ENCODE measurements at places on chromosomes 2 and 18. TPM values are rescaled to one million over a fixed set of nuclear protein-coding genes. Genes with fewer than 3 reads are reported as not detected.
A peak's percentile ranks its signal among the peaks of the same experiment; 100 is the strongest.

The KCNIP3 gene
- 0.21 TPM for total RNA-seq

DNA sequence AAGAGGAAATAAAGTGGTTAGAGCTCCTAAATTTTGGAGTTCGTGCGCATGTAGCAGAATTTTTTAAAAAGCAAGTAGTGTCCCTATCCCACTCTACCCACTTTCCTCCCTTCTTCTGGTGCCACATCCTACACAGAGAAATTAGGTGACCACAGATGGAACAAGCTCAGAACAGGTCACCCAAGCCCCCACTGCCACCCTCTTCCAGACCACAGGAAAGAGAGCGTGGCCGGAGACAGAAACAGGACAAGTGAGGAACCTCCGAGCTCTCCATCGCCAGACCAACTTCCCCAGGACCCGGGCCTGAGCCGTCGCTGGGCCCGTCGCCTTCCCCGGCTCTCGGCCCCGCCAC is 433 bp downstream of the NPC1 start:
- H3K27ac ChIP-seq = peak overlapping the region; percentile 99
- no peak for DNase-seq
- peak overlapping the region; percentile 44 for H3K4me3 ChIP-seq
- no peaks in the 10 kb centered on the region for H3K36me3 ChIP-seq

GRCh38 chr18:60951091-60951490 is 382.1 kb upstream of the CDH20 start:
- H3K27me3 ChIP-seq = no peaks in the 10 kb centered on the region
- no peaks in the 10 kb centered on the region for H3K36me3 ChIP-seq
- no peak for DNase-seq

The ALPP gene
- not detected for total RNA-seq

DNA sequence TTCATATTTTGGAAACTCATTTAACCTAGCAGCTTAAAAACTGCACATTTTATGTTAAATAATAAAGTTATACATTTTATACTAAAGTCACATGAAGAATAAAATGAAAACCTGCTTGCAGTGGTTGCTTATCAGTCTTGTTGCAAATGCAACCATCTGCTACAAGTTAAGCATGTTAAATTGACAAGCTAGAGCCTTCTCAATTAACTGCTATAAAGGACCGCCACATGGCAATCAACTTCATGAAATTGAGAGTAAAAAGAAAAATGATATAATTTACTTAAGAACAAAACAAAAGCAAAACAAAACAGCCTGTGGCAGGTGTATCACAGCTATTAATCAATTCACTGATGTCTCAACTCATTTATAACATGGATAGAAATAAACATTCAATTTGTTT is 78.7 kb downstream of the RTTN start:
- DNase-seq = no peak
- H3K27ac ChIP-seq = no peak overlapping the region
- no peak overlapping the region for H3K4me3 ChIP-seq
- H3K27me3 ChIP-seq = no peaks in the 10 kb centered on the region
- no peaks in the 10 kb centered on the region for H3K36me3 ChIP-seq

The NT5DC4 gene
- total RNA-seq = not detected

GRCh38 chr18:10120622-10121021 is 206.8 kb downstream of the VAPA start:
- peaks cover 3% of the 10 kb centered on the region for H3K27me3 ChIP-seq
- H3K4me1 ChIP-seq = no peaks in the 10 kb centered on the region
- no peak overlapping the region for H3K27ac ChIP-seq
- no peaks in the 10 kb centered on the region for H3K36me3 ChIP-seq
- H3K4me3 ChIP-seq = no peak overlapping the region
- DNase-seq = no peak

The HRH4 gene
- total RNA-seq = not detected

DNA sequence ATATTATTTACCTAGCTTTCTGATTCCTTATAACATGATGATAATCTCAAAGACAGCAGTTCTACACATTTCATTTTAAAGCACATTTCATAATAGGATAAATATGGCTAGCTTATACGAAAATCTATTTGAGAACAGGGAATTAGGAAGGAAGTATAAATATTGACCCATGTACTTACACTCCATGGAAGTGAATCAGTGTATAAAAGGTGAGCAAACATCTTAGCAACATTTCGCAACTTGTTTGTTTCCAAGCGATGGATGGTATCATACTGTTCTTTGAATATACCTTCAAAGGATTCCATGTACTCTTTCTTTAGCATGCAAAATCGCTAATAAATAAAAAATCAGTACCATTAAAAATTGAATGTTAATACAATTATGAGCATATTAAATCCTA is 53.1 kb downstream of the CWC22 start:
- H3K36me3 ChIP-seq = peaks cover 5% of the 10 kb centered on the region
- H3K27me3 ChIP-seq = no peaks in the 10 kb centered on the region
- H3K4me1 ChIP-seq = no peaks in the 10 kb centered on the region
- H3K4me3 ChIP-seq = no peak overlapping the region
- no peak overlapping the region for H3K27ac ChIP-seq

The IKZF2 gene
- total RNA-seq = 0.46 TPM

The ARPC2 gene
- total RNA-seq = 455 TPM

GRCh38 chr2:27724905-27725701 is 46.4 kb upstream of the MRPL33 start:
- no peaks in the 10 kb centered on the region for H3K27me3 ChIP-seq
- no peaks in the 10 kb centered on the region for H3K36me3 ChIP-seq
- H3K4me3 ChIP-seq = no peak overlapping the region
- no peak overlapping the region for H3K27ac ChIP-seq
- DNase-seq = no peak

The TFCP2L1 gene
- total RNA-seq = not detected

GRCh38 chr2:11467129-11467649 is 1.2 kb upstream of the E2F6 start:
- H3K27ac ChIP-seq = no peak overlapping the region
- H3K27me3 ChIP-seq = no peaks in the 10 kb centered on the region
- DNase-seq = no peak

DNA sequence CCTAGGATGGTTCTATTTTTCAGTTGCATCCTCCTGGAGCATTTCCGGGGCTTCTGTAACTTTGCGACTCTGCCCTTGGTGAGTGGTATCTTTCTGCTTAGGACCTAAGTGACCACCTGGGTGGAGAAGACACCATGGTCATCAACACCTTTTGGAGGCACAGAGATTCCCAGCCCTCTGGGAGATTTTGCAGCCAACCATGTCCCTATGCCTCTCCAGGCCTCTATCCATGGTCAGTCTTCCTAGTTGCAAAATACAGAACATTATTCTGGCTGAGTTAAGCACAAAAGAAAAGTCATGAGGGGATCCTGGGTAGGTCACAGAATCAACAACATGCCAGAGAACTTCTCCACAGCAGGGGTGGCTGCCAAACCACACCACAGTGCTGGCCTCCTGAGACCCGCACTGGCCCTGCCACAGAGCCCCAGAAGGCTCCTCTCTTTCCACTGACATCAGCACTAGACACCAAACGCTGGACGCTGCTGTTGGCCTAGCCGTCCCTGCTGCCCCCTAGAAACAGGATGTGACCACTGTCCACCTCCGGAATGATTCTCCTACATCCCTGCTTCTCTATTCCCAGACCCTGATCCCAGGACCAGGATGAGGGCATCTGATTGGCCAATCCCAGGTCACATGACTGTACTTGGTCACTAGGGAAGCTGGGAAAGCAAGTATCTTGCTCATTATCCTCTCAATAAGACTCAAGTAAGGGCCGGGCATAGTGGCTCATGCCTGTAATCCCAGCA is 47.7 kb downstream of the SMAD7 start:
- DNase-seq = peak; percentile 16
- no peaks in the 10 kb centered on the region for H3K36me3 ChIP-seq
- H3K4me1 ChIP-seq = peaks cover 26% of the 10 kb centered on the region
- H3K4me3 ChIP-seq = no peak overlapping the region

DNA sequence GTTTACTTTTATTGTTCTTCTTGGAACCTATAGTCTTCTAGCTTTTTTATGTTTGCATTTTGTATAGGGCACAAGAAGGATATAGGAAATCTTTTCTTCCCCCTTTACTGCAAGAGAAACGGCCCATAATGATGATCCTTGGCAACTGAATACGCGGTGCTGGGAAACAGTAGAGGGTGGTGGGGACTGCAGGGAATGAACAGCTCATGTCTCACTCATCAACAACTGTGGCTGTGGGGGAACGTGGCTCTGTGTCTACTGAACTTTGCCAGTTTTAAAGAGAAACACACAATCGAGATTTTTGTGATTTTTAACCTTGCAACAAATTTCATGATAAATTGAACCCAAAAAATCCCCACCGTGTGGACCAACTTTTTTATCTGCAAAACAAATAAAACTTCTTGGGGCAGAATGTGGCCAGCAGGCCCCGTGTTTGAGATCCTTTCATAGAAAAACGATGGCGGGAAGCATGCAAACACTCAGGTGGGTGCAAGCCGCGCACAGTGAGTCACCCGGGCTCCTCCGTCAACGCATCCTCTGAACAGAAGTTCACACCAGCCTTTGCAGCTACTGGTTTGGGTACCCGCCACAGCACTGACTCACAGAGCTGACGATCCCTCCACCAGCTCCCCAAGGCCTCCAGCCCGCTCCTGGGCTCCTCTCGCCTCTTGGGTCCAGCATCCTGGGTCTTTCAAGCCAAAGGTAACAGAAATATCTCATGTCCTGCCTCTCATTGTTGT is 149.3 kb downstream of the COL6A3 start:
- DNase-seq = no peak

DNA sequence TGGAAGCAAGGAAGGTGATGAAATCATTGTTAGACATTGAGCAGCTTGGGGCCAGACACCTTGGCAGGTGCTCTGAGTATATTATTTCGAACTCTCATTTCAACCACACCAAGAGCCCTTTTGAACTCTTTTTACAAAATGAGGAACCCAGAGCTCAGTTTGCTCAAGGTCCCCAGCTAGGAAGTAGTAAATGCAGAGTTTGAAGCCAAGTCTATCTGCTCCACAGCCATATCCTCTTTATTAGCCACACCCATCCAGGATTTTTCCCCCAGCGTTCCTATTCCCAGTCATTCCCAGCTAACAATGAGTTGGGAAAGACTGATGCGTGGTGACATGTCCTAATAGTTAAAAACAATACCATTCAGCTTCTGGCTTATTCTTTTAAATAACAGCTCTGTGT is 40.2 kb downstream of the SEMA4F start:
- no peaks in the 10 kb centered on the region for H3K4me1 ChIP-seq
- H3K27ac ChIP-seq = no peak overlapping the region
- no peak overlapping the region for H3K4me3 ChIP-seq
- no peaks in the 10 kb centered on the region for H3K36me3 ChIP-seq

DNA sequence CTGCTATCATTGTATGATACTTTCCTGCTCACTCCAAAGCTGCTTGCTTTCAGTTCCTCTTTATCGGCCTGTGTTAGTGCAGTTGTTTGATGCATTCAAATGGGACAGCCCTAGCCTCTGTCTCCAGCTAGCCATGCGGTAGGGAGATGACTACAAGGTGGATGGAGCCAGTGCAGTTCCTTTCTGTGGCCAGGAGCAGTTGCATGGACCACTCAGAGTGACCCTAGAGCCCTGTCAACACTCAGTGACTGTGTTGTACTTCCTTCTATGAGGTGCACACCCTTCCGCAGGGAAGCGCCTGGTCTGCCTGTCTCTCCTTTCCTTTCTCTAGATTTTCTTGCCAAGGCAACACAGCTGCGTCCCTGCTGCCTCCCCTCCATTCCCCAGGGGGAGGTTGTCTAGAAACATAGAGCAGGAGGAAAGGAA is 33.8 kb downstream of the KCNS3 start:
- no peak for DNase-seq
- H3K36me3 ChIP-seq = no peaks in the 10 kb centered on the region
- H3K4me1 ChIP-seq = no peaks in the 10 kb centered on the region
- no peak overlapping the region for H3K27ac ChIP-seq
- no peaks in the 10 kb centered on the region for H3K27me3 ChIP-seq

- no peak overlapping the region for H3K4me3 ChIP-seq
- no peaks in the 10 kb centered on the region for H3K27me3 ChIP-seq
- no peaks in the 10 kb centered on the region for H3K4me1 ChIP-seq
- no peaks in the 10 kb centered on the region for H3K36me3 ChIP-seq
- H3K27ac ChIP-seq = no peak overlapping the region
- DNase-seq = no peak
Measured at GRCh38 chr2:205998583-205998982, 87.4 kb downstream of the INO80D start.

- H3K4me1 ChIP-seq = no peaks in the 10 kb centered on the region
- H3K27me3 ChIP-seq = no peaks in the 10 kb centered on the region
- no peak overlapping the region for H3K4me3 ChIP-seq
- no peak overlapping the region for H3K27ac ChIP-seq
- no peaks in the 10 kb centered on the region for H3K36me3 ChIP-seq
- DNase-seq = peak; percentile 71
Measured at GRCh38 chr2:27095745-27096651, 9.4 kb downstream of the KHK start.

The LRATD1 gene
- not detected for total RNA-seq

The SPATA3 gene
- total RNA-seq = not detected

The MDH1B gene
- total RNA-seq = not detected

- peak; percentile 82 for DNase-seq
- peaks cover 5% of the 10 kb centered on the region for H3K36me3 ChIP-seq
- no peaks in the 10 kb centered on the region for H3K27me3 ChIP-seq
- no peak overlapping the region for H3K4me3 ChIP-seq
Measured at GRCh38 chr2:223918671-223919134, 26.4 kb downstream of the WDFY1 start.

The FHOD3 gene
- 0.58 TPM for total RNA-seq

The LOXHD1 gene
- not detected for total RNA-seq

The ABCB11 gene
- 0.44 TPM for total RNA-seq

GRCh38 chr2:178397002-178397605 is 53.9 kb downstream of the PRKRA start:
- no peak overlapping the region for H3K27ac ChIP-seq
- DNase-seq = peak; percentile 59
- H3K4me3 ChIP-seq = no peak overlapping the region
- H3K27me3 ChIP-seq = no peaks in the 10 kb centered on the region

The DSG2 gene
- not detected for total RNA-seq

DNA sequence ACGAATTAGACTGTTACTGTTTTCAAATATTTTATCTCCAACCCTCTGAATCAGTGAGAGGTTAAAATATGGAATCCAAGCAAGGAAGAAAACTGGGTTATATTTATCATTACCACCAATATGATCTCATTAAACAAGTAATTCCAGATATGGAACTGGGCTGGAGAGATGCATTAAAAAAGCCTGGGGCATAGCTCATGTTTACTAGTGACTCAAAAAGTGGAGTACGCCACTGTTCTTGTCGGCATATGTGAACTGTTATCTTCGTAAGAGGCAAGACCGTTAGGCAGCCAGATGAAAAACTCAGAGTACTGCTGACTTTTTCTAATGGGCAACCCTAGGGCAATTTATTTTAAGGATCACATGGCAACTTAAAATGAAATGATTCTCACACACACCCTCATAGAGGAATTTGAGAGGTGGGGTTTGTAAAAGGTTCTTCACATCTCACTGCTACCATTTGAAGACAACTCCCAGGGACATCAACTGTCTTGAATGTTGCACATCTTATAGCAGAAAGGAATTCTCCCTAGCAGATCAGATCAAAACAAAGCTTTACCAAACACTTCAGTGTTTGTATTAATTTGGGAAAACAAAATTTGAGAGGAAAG is 105.2 kb upstream of the TFCP2L1 start:
- no peak for DNase-seq
- H3K27me3 ChIP-seq = no peaks in the 10 kb centered on the region
- no peak overlapping the region for H3K27ac ChIP-seq
- H3K4me1 ChIP-seq = no peaks in the 10 kb centered on the region
- peaks cover 10% of the 10 kb centered on the region for H3K36me3 ChIP-seq
- H3K4me3 ChIP-seq = no peak overlapping the region

Measured in endothelial cell of umbilical vein (primary cell).